Pons (tissue), 1 donor: ENCODE measurements at places on chromosomes 2 and 18.

- DNase-seq, result no peak
These were observed 754.1 kb upstream of the SLC8A1 start for GRCh38 chr2:41206004-41206403.

- no peak for DNase-seq
These were observed 68.7 kb downstream of the ASB1 start for GRCh38 chr2:238495422-238495821.

DNA sequence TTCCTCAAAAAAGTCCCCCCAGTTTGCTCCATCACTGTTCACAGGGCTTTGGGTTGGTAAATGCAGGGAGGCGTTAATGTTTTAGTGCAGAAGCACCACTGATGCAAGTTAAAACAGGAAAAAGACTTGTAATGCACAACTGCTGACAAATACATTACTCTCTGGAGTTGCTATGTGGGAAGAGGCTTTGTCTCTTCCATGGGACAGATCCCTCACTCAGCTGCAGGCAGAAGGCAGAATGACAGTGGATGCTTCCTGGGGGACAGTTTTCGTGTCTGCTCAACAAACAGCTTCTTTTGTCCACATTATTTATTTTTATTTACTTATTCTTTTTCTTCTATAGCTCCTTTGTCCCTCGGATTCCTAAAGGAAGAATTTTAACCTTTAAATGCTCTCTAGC lies 22.7 kb upstream of the KCNE4 start:
- no peak for DNase-seq

DNA sequence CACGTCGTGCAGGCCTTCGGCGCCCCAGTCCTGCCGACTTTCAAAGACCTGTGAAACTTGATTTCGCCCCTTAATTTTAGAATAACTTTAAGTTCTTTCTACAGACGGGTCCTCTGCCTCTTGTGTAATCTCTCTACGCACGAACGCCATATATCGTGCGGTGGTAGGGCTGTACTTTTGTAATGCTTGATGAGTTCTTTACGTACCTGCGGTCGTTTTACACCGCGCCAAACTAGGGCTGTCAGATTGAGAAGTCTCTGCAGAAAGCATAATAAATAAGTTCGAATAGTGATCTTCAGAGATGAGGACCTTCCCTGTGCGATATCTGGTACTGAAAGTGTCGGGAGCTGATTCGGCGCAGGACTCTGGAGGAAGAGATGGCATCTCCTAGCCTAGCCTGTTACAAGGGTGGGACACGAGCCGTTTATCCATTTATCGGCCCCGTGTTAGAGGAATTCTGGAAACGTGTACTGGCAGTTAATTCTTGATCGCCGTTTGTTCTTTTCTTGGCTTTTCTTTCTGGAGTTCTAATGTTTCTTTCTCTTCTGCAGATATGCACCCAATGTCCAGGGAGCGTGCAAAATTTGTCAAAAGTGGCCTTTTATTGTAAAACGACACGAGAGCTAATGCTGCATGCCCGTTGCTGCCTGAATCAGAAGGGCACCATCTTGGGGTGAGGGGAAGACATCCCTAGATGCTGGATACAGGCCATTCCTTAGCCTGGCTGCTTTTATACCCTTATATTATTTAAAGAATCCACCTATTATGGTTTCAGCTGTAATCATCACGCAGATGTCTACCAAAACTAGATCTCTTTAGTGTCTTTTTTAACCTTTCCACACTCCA lies 781 bp upstream of the SLC5A6 start:
- DNase-seq, result peak; percentile 37

GRCh38 chr2:9652898-9653479 lies 22.2 kb upstream of the YWHAQ start:
- DNase-seq, result peak; percentile 70

DNA sequence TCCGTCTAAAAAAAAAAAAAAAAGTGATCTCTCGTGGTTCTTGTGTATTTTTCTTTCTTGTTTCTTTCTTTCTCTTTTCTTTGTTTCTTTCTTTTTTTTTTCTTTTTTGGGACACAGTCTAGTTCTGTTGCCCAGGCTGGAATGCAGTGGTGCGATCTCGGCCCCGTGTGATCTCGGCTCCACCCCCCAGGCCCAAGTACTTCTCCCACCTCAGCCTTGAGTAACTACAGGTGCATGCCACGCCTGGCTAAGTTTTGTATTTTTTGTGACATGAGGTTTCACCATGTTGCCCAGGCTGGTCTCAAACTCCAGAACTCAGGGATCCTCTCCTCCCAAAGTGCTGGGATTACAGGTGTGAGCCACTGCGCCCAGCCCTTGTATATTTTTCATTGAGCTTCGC lies 91.4 kb downstream of the TMEM237 start:
- DNase-seq, result no peak

DNA sequence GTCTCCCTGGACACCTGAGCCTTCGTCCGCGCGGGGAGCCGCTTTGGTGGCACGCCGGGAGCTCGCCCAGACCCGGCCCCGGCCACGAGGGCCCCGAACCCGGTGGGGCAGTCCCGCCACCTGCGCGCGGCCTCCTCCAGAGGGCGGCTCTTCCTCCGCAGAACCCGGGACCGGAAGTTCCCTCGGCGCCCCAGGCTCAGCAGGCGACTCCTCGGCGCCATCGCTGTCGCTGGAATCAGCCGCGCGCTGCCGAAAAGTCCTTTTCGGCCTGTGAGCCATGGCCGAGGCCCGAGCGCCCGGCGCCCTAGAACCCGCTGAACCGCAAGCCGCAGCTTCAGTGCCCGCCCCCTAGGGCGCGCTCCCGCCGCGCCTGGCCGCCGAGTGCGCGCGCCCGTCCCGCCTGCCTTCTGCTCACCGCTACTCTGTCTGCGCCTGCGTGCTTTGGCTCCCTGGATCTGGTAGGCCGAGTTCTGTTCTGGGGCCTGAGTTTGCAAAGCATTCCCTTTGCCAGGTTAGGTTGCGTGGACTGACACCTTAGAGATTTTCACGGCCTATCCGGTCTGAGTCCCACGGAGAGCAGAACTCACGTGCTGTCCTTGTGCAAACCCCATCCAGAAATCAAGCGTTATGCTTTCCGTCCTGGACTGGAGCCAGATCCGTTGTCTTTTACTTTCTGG lies at the start of gene GCFC2:
GCFC2 (minus strand) TSS at position 339 of the 677 bp plus-strand sequence; CDS start at position 279, 60 bp downstream.
- peak; percentile 88 for DNase-seq

DNA sequence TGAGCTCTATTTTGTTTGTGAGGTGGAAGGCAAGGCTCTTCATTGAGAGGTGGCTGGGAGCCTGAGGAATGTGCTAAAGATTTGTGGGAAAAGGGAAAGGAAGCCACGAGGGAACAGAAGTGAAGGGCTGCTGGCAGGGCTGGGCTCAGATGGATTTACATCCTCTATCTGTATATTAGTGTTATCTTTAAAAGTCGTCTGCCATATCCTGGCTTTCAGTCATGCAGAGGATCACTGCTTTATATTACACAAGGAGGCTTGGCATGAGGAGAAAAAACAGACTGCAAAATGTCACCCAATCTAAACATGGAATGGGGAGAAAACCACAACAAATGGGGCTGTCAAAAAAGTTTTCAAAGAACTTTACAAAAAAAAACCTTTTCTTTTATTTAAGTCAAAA lies 434.4 kb downstream of the HRH4 start:
- DNase-seq, result no peak

- no peak for DNase-seq
These were observed 164.6 kb downstream of the GULP1 start for GRCh38 chr2:188456114-188456909.

GRCh38 chr18:55543130-55543704 lies 44.8 kb downstream of the TCF4 start:
- no peak for DNase-seq

GRCh38 chr2:134283661-134284060 lies 29.8 kb downstream of the MGAT5 start:
- DNase-seq, result no peak

- DNase-seq, result no peak
These were observed 588.1 kb downstream of the DCDC2C start for GRCh38 chr2:4291430-4291829.

DNA sequence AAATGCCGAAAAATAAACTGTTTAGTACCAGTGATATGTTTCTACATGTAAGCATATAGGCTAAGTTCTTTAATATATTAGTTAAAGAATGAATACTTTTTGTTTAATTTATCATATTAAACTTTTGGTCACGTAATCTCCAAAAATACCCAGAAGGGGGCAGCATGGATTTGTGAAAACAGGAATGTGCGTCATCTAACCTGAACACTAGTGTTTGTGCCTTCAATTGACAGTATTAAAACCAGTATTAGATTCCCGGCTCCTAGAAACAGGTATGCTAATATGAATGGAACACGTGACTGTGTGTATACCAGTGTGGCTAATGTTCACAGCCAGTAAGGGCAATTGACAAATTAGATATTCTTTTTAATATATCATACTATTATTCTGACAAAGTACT lies 51.8 kb downstream of the WDR7 start:
- peak; percentile 66 for DNase-seq

- DNase-seq, result no peak
These were observed 27.7 kb downstream of the THOC1 start for GRCh38 chr18:240175-240574.

DNA sequence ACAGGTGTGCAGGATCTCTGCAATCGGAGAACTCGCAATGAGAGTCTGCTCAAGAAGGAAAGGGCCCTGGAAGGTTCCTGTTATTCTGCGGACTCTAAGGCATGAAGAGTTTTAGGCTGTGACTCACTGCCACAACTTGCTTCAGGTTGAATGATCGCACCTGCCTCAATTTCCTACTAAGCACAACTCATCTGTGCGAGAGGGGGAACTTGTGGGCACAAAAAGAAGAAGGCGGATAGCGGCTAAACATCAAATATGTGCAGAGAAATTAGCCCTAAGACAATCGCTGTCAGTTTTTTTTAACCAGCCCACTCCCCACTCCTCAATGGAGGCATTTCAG lies 14.0 kb upstream of the CREG2 start:
- DNase-seq, result no peak

DNA sequence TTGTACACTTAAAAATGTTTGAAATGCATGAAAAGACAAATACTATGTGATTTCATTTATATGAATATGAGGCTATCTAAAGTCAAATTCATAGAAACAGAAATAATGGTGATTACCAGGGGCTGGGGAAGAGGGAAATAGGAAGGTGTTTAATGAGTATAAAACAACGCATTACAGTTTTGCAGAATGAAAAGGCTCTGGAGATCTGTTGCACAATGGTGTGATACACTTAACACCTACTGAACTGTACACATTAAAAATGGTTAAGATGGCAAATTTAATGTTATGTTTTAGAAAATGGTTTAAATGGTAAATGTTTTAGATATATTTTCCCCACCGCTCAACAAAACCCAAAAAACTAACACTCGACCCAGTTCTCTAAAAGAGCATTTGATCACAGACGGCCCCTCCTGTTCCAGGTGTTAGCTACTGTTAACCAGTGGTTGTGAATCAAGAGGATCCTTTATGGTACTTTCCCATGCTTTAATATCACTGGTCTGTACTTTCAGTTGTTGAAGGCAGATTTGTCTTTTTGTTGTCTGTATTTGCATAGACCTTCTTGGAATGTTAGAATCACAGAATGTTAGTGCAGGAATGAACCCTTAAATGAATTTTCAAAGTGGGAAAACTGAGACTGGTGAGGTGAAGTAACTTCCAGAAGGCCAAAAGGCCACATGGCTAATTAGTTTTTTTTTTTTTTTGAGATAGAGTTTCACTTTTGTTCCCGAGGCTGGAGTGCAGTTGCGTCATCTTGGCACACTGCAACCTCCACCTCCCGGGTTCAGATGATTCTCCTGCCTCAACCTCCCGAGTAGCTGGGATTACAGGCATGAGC lies 10.2 kb downstream of the RAB10 start:
- DNase-seq, result no peak

DNA sequence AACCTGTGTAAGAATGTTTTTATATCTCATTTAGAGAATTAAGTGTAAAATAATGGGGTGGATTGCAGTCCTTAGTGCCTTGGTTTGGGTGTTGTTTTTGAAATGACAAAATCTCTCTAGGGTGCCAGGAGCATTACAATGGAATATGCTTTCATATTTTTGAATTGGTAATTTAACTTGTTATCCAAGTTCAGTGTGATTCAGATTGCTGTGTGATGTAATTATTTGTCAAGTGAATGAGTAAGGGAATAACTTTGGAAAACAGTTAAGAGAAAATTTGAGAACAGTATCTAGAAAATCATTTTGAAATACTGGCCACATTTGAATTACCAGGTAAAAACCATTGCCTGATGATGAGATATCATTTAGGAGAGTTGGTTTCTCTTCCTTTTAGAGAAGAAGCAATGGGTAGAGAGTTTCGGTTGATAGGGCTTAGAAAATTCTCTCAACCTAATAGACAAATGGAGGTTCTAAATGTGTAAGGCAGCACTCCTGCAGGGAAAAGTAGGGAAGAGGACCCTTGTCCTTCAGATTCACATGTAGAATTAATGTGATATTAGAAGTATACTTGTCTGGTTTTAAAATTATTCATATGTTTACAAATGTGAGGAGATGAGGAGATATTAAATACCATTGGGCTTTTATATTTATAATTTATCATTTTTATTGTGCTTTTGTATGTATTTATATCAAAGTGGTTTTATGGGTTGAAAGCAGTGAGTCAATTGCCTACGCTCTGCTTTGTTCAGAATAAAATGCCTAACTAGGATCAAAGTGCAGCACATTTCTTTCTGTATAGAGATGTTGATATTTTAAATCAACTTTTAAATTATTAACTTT lies 124.8 kb downstream of the PHLPP1 start:
- DNase-seq, result no peak

- DNase-seq, result no peak
These were observed 695.7 kb upstream of the POU3F3 start for GRCh38 chr2:104158191-104158590.

- no peak for DNase-seq
These were observed 82.0 kb upstream of the ITGB6 start for GRCh38 chr2:160282063-160282580.

GRCh38 chr2:175353275-175353674 lies 171.8 kb upstream of the ATP5MC3 start:
- peak; percentile 18 for DNase-seq

GRCh38 chr2:136798766-136799165 lies 33.4 kb downstream of the THSD7B start:
- DNase-seq, result no peak

DNA sequence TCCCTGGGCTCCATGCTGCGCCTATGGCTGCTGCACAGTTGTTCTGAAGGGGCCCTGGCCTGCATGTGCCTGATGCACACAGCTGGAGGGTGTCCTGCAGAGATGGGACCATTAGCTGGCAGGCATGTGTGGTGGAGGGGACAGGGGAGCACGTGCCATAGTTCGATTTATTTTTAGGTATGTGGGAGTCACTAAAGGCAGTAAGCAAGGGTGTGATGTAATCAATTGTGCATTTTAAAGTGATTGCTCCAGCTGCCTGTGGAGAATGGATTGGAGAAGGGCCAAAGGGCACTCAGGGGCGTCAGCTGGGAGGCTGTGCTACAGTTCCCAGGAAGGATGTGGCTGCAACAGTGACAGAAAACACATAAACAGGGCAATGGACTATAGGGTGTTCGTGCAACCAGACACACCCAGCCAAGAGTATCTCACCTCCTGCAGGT lies 205.1 kb downstream of the ARL4C start:
- DNase-seq, result no peak
